ENCODE measurements at places on chromosomes 16 and 17.

DNA sequence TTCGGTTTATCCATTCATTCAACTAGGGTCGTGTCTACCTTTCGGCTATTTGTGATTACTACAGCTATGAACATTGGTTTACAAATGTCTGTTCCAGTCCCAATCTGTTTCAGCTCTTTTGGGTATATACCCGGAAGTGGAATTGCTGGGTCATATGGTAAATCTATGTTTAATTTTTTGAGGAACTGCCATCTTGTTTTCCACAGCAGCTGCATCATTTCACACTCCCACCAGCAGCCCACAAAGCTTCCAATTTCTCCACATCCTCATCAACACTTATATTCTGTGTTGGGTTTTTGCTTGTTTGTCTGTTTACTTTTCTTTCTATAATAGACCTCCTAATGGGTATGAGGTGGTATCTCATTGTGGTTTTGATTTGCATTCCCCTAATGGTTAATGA is 48.7 kb upstream of the GINS3 start:
- DNase-seq = no peak

- no peak for DNase-seq
These were observed 48.6 kb downstream of the FTO start for GRCh38 chr16:53752560-53752959.

DNA sequence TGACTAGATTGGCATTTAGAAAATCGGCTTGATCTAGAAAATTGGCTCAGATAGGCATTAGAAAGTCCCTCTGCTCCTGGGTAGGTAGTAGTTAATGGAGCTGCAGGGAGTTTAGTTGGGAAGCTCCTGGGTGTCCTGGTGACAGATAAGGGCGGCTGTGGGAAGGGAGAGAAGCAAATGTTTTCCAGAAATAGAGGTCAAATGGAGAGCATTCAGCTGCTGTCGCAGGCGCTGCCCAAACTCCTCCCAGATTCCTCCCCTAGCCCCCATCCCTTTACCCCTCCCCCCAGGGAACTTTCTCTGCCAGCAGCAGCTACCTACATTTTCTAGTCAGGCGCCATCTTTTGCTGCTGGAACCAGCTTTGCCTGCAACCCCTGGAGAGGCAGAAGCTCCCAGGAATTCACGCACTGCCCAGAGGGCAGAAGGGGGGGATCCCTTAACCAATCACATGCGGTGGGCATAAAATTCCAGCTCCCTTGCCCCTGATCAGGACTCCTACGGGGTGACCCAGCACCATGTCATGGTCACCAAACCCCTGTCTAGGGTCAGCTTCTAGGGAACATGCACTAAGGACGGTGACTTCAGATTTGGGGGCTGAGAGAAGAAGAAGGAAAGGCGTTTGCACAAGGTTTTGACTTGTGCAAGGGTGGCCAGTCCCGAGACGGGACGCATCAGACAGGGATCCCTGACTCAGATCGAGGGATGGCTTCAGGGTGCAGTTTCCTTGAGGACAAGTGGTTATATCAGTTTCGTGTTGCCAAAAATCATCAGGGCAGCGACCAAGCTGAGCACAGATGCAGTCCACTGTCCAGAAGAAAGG is 43.8 kb downstream of the SOCS1 start:
- no peak for DNase-seq

GRCh38 chr16:87317750-87318644 is 805 bp upstream of the C16orf95 start:
- peak; percentile 62 for DNase-seq

DNA sequence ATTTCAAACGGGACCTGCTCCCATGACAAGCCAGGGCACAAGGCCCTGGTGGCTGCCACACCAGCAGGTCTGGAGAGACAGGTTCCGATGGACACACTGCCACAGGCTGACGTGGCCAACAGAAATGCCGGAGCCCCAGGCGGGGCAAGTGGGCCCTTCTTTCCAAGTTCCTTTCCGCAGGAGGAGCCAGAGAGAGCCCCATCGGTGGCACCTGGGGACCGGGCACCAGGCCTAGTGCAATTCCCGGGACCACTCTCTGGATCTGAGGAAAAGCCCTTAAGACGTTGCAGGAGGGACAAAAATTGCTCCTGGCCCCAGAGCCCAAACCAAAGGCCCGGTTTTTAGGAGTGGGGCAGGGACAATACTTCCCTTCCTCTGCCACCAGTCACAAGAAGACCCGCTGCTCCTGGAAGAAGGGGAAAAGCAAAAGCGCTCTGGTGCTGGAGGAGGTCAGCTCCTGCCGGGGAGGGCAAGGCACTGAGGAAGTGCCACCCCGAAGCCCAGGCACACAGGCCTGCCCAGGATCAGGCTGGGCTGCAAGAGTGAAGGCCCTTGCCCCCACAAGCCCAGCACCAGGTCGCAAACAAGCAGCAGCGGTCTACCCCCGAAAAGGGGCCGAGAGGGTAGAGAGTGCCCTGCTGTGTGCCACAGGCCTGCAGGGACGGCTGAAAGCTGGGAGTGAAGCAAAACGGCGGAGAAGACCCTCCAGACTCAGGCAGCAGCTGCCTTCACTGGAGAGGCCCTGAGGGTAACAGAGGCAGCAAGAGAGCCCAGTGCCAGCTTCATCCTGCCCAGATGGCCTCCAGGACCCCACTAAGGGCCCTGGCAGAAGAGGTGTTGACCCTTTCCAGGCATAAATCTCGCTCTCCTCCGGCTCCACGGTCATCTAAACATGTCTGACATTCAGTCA is 29.1 kb downstream of the MAP1LC3B start:
- no peak for DNase-seq

- no peak for DNase-seq
These were observed 53.6 kb downstream of the GRIN2A start for GRCh38 chr16:10128397-10129258.

DNA sequence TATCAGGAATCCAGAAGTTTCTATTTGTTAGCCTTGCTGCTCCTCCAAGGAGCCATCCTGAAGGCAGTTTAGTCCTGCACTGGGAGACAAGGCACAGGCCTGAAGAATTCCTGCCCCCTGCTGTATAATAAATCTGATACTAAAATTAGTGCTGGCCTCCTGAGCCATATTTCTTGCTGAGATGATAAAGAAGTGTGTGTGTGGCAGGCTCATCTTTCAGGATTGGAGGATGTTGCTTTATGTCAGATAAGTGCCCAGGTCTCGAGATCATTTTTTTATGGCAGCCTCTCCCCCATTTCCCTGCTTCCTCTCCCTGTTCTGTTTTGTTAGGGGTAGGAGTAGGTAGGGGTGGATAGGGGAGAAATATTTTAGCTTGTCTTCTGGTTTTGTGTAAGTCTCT is 26.0 kb downstream of the MSI2 start:
- DNase-seq = no peak

GRCh38 chr17:9434642-9435057 is 141.0 kb downstream of the STX8 start:
- DNase-seq = no peak

- DNase-seq = no peak
These were observed 23.1 kb downstream of the LITAFD start for GRCh38 chr16:8905168-8905762.

- no peak for DNase-seq
These were observed 11.5 kb downstream of the GP2 start for GRCh38 chr16:20315764-20316163.
